ENCODE measurements at places on chromosomes 1 and 21. TPM values are rescaled to one million over a fixed set of nuclear protein-coding genes. Genes with fewer than 3 reads are reported as not detected.

DNA sequence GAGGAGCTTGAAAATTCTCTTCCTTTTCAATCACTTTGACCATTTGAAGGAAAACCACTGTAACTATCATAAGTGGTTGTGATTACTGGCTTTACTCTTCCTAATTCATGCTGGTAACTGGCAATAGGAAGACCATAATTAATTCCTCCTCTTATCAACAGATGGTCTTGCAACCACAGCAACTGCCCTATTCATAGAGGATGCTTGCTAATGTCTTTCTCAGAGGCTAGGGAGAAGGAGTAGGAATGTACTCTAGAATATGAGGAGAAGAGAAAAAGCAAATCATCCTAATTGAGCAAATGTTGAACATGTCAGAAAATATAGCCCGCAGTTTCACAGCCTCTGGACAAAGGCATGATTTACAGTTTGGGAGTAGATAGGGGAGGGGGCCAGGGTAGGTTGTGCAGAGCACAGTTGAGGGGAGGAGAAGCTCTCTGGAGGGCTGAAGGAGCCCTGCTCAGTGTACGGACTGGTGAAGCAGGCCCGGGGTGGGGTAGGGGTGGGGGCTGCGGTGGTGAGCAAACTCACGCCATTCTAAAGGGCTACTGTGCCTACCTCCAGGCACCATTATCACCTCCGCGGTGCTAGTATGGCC, 192.9 kb downstream of the PCP4 start:
- no peaks in the 10 kb centered on the region for H3K4me1 ChIP-seq
- no peak overlapping the region for H3K27ac ChIP-seq
- no peak for DNase-seq
- peaks cover 6% of the 10 kb centered on the region for H3K27me3 ChIP-seq
- H3K36me3 ChIP-seq: no peaks in the 10 kb centered on the region
- no peak overlapping the region for H3K4me3 ChIP-seq

DNA sequence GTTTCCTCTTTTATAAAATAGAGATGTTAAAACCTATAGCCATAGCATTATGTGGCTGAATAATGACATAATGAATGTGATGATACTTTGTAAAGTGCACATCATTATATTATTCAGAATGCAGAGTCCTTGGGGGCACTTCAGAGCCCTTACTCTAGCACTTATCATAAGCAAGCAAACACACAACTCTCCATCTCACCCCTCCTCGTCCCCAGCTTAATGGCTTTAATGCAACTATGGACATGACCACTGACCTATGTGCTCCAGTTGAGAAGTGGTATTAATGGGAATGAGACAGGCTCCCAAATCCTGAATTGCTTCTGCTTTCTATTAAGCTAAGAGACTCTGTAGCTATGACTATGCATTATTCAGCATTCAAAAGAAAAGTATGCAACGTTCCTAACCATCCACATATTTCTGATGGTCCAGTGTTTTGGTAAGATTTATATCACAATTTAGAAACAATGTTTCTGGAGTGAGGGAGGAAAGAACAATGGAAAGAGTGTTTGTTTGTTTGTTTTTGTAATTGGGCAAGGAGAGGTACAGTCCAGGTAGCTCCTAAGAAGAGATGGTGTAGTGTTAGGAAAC, 194.0 kb upstream of the PLXNA2 start:
- no peaks in the 10 kb centered on the region for H3K36me3 ChIP-seq
- no peak overlapping the region for H3K4me3 ChIP-seq
- H3K4me1 ChIP-seq: no peaks in the 10 kb centered on the region
- no peak for DNase-seq

- peak; percentile 43 for DNase-seq
- H3K27me3 ChIP-seq: peaks cover 15% of the 10 kb centered on the region
- H3K27ac ChIP-seq: no peak overlapping the region
- peaks cover 42% of the 10 kb centered on the region for H3K36me3 ChIP-seq
- H3K4me1 ChIP-seq: peaks cover 52% of the 10 kb centered on the region
Measured at GRCh38 chr1:165875171-165875570, 47.8 kb downstream of the UCK2 start.

- no peak overlapping the region for H3K4me3 ChIP-seq
- no peaks in the 10 kb centered on the region for H3K27me3 ChIP-seq
- no peak for DNase-seq
- H3K36me3 ChIP-seq: no peaks in the 10 kb centered on the region
Measured at GRCh38 chr1:235052067-235053008, 76.3 kb downstream of the TOMM20 start.

GRCh38 chr1:150164224-150164623, 14.5 kb downstream of the PLEKHO1 start:
- H3K27ac ChIP-seq: no peak overlapping the region
- H3K4me3 ChIP-seq: no peak overlapping the region
- no peaks in the 10 kb centered on the region for H3K27me3 ChIP-seq
- H3K36me3 ChIP-seq: peaks cover 9% of the 10 kb centered on the region
- H3K4me1 ChIP-seq: peaks cover 55% of the 10 kb centered on the region
- DNase-seq: no peak

GRCh38 chr1:115732316-115732715, 36.2 kb downstream of the CASQ2 start:
- no peaks in the 10 kb centered on the region for H3K36me3 ChIP-seq
- no peak for DNase-seq
- peaks cover 8% of the 10 kb centered on the region for H3K27me3 ChIP-seq
- H3K27ac ChIP-seq: no peak overlapping the region

- no peaks in the 10 kb centered on the region for H3K4me1 ChIP-seq
- H3K4me3 ChIP-seq: no peak overlapping the region
- H3K36me3 ChIP-seq: no peaks in the 10 kb centered on the region
- DNase-seq: no peak
Measured at GRCh38 chr1:162430583-162430982, 18.6 kb upstream of the SH2D1B start.

- no peak overlapping the region for H3K4me3 ChIP-seq
- H3K4me1 ChIP-seq: no peaks in the 10 kb centered on the region
- H3K27ac ChIP-seq: no peak overlapping the region
- no peak for DNase-seq
- peaks cover 10% of the 10 kb centered on the region for H3K27me3 ChIP-seq
- H3K36me3 ChIP-seq: no peaks in the 10 kb centered on the region
Measured at GRCh38 chr1:57235730-57236510, 187.9 kb downstream of the DAB1 start.

The BCL2L15 gene
- total RNA-seq: 0.88 TPM

The CDC42SE1 gene
- total RNA-seq: 128 TPM

The S100A10 gene
- total RNA-seq: 235 TPM

The S100A7 gene
- not detected for total RNA-seq

The SPRR1A gene
- total RNA-seq: not detected

The C8A gene
- not detected for total RNA-seq

The ADAMTS5 gene
- total RNA-seq: not detected

Data from activated naive CD8-positive, alpha-beta T cell treated with anti-CD3 and anti-CD28 coated beads for 36 hours (primary cell).